ENCODE measurements at places on chromosomes 13 and 19. TPM values are rescaled to one million over a fixed set of nuclear protein-coding genes. Genes with fewer than 3 reads are reported as not detected.

- DNase-seq = no peak
Measured at GRCh38 chr13:49329831-49330545, 82.3 kb downstream of the CDADC1 start.

The OR7A5 gene
- not detected for total RNA-seq

- no peak for DNase-seq
Measured at GRCh38 chr19:29579308-29579910, 26.7 kb upstream of the POP4 start.

DNA sequence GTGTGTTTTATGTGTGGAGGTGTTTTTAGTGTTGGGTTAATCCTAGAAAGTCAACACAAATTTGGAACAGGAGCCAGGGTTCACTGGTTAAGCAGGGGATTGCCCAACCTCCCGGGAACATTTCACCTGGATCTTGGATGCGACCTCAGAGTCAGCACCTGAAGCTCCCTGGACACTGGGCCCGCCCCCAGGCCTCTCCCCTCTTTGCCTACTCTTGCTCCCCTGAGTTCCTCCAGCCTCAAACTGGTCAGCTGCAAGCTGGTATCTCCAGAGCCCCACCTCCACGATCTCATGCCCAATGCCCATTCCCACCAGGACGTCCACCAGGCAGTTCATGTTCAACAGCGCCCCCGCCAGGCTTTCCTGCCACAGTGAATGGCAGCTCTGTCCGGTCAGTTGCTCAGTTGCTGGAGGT lies 9.7 kb downstream of the HSD17B14 start:
- peak; percentile 15 for DNase-seq

DNA sequence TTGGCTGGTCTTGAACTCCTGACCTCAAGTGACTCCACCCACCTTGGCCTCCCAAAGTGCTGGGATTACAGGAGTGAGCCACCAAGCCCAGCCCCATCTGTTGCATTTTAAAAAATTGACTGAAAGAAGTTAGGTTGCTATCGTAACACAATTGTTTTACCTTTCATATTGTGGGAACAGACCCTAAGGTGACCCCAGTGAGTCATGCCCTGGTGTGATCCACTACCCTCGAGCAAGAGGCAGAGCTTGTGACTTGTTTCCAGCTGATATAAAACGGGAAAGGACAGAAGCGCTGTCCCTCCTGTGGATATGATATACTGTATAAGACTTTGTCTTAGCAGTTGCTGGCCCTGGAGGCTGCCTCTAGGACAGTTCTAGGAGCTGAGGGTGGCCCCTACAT lies 308.6 kb downstream of the HS6ST3 start:
- DNase-seq = peak; percentile 81

DNA sequence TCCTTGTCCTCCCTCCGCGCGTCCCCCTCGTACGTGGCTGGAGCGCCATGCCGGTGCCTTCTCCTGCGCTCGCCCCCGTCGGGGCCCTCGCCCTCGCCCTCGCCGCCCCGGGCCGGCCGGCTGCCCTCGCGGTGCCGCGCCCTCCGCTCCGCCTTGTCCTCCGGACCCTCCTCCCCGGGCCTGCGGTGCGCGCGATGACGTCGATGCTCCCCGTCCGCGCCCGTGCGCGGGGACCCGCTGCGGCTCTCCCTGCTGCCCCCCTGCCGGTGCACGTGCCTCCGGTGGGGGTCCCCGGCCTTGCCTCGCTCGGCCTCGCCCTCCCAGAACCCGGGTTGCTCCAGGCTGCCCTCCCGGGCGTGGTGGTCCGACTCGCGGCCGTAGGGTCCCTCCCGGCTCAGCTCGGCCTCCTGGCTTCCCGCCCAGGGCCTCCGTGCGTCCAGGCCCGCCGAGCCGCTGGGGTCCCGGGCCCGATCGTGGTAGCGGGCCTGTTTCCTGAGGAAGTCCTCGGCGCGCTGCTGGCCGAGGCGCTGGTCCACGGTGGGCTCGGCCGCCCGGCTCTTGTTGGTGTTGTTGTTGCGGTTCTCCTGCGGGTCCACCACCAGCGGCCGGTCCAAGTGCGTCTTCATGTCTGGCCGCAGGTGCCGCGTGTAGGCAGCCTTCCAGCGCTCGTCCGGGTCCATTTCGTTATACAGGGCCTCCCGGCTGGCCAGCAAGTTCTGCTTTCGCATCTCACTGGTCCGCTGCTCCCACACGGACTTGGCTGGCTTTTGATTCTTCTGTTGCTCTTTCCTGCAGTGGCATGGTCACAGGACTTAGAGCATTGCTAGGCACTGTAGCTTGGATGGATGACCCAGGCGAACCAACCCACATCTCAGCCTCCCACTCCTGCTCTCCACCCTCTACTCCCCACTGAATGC lies 148.6 kb downstream of the IER2 start:
- no peak for DNase-seq

GRCh38 chr19:5112681-5113575 lies 144.0 kb downstream of the KDM4B start:
- peak; percentile 38 for DNase-seq

The OR10H1 gene
- not detected for total RNA-seq

GRCh38 chr19:2984215-2984528 lies 6.8 kb downstream of the TLE6 start:
- no peak for DNase-seq

The FFAR1 gene
- not detected for total RNA-seq

DNA sequence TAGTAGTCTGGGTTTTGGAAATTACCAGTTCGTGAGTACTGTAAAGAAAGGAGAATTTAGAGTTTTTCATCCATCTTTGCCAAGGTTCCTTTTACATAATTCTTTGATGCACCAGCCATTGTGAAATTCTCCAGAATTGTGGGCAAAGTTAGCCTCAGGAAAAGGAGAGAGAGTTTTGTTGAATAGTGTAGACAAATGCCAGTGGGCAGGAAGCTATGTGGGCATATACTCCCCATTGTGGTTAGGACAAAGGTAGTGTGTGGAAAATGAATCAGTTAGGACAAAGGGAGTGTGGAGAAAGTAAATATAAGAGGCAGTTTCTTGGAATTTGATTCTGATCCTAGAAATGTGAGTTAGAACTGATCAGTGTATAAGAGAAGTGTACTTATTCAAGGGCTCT lies 67.9 kb downstream of the PCCA start:
- peak; percentile 79 for DNase-seq

- DNase-seq = no peak
Measured at GRCh38 chr19:10293637-10294367, 4.0 kb downstream of the ICAM5 start.

The HIF3A gene
- total RNA-seq = not detected

GRCh38 chr13:73955977-73956500 lies 178.2 kb downstream of the KLF12 start:
- DNase-seq = no peak

The AMER2 gene
- not detected for total RNA-seq

DNA sequence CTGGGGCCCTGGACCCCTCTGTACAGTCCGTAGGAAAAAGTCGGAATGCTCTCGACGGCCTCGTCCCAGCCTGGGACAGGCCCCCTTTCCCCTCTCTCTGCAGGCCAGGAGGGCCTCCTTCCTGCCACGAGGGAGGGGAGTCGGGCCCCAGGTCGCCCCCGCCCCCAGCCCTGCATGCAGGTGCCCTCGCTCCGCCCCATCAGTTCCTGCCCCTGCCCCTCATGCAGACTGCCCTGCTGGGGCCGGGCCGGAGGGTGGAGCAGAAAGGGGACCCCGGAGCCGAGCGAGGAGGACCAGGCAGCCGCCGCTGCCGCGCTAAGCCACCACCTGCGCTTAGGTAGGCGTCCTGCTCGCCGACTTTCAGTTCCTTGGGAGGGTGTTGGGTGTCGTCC lies 7.3 kb downstream of the LYL1 start:
- DNase-seq = no peak

The FAM216B gene
- total RNA-seq = not detected

The TMC4 gene
- total RNA-seq = not detected

DNA sequence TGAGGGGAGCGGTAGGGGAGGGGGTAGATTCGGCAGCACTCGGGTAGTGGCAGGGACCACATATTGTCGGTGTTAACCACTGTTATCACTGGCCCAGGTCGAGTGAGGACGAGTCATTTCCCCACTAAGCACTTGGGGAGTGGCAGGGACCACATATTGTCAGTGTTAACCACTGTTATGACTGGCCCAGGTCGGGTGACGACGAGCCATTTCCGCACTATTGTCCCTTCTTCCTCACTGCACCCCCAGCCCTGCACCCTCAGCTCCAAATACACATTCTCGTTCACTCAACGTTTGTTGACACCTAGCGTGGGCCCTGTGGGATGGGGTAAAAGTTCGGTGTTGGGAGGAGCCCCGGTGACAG lies 467 bp upstream of the CLN5 start:
- DNase-seq = peak; percentile 6

DNA sequence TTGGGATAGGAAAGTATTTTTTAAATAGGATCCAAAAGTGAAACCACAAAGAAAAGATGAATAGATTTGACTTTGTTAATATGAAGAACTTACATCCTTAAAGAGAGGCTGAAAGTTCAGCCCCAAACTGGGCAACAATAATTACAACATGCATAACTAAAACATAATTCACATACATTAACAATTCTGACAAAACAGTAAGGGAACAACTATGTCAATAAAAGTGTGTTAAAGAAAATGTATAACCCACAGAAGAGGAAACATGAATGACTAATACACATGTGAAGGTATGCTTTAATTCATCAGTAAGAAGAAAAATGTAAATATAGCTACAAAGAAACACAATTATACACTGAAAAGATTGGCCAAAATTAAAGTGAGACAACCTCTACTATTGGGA lies 1597.6 kb upstream of the MIR17HG start:
- DNase-seq = no peak

The ATXN8OS gene
- not detected for total RNA-seq

- peak; percentile 33 for DNase-seq
Measured at GRCh38 chr19:31232180-31232579, 117.1 kb downstream of the TSHZ3 start.

DNA sequence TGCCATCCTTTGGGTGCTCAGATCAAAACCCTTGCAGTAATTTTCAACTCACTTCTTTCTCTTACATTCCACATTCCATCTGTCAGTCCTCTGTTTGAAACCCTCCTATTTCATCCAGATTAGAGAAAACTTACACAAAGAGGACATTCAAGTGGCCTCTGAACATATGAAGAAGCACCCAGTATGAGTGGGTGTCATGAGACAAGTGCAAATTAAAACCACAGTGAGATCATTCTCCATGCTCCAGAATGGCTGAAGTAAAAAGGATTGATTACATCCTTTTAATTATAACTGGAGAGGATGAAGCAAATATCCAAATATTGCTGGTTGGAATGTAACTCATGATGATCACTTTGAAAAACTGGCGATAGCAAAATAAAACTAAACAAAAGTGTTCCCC lies 96.5 kb downstream of the MIPEP start:
- DNase-seq = no peak

DNA sequence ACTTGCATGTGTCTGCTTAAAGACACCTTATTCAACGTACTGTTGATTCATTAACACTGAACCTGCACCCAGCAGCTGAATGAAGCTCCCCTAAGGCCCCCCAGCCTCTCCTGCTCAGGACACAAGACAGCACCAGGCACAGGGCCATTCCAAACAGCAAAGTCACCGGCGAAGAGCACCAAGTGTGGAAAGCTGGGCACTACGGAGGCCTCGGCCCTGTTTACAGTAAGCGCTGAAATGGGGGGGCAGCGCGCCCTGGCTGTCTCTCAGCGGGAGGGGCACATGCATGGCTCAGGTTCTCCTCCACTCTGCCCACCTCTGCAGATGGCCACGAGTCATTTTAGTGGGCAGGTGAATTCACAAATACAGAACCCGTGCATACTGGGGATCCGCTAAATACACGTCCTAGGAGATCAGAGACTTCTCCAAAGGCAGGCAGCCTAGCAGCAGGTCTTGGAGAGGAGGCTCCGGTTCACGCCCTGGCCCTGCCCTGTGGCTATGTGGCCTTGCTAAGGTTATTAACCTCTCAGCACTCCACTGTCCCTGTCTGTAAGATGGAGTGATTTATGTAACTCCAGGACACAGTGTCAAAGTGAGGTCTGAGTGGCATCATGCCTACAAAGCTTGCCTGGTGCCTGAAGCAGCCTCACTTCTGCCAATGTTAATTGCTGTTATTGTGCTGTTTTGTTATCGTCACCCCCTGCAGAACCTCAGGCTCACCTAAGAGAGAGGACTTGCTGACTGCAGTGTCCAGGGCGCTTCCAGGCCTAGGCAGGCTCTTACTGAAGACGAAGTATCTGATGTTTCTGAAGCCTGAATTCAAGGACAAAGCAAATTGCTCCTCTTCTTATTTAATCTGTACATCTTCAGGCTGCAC lies 207.4 kb upstream of the SOX1 start:
- DNase-seq = no peak

- DNase-seq = no peak
Measured at GRCh38 chr13:66780814-66781213, 449.3 kb downstream of the PCDH9 start.

DNA sequence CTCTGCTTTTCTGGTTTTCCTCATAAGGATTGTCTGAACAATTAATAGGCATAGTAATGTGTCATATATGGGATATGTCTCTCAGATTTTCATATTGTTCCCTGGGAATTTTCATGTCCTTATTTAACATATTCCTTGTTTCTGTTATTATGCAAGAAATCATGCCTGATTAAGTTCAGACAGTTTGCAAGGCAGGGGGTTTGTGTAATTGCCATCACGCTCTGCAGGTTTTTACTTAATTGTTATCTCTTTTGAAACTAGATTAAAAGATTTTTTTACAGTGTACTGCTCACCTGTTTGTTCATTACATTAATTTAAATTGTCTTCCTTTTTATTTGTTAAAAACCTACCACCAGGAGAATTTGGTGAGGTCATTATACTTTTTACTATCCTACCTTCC lies 1253.2 kb upstream of the PRR20A start:
- no peak for DNase-seq

DNA sequence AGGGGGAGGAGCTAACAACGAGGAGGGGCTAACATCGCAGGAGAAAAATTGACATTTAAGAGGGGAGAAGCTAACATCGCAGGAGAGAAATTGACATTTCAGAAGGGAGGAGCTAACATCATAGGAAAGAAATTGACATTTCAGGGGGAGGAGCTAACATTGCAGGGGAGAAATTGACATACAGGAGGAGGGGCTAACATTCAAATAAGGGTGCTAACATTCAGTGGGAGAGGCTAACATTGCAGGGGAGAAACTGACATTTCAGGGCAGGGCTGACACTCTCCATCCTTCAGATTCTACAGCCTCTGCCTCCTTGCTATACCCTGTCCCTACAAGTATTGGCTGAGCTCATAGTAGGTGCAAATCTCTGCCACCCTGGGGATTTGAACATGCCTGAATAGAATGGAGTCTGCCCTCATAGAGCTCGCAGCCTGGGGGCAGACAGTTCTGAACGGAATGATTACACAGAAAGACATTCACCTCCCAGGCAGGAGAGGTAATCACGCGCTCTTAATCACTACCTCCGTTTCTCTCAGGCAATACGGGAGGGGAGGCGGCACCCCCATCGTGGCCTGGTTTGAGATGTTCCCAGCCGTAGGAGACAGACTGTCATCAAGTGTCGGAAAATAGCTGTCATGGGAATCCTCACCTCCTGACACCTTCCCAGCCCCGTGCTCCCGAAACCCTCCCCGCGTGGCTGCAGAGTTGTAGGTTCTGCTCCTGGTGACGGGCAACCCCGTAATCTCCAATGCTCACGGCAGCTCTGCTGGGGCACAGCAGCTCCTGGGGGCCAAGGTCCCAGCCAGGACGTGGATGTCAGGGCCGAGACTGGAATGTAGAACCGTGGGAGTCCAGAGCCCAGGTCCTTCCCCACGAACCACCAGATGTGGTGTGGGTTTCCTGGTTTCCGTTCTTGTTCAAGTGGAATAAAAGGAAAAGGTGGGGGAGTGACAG lies 9.5 kb downstream of the GPR32 start:
- peak; percentile 55 for DNase-seq

The NUMBL gene
- 10.2 TPM for total RNA-seq
